ENCODE measurements at places on chromosomes 2 and 18. TPM values are rescaled to one million over a fixed set of nuclear protein-coding genes. Genes with fewer than 3 reads are reported as not detected.

Gene ELOA2
- total RNA-seq = not detected

Gene LHCGR
- not detected for total RNA-seq

Gene PFN4
- 1.8 TPM for total RNA-seq

Gene GRHL1
- total RNA-seq = 1.5 TPM

Gene SPP2
- not detected for total RNA-seq

Gene ITGA4
- 1.4 TPM for total RNA-seq

Gene SPATS2L
- 137 TPM for total RNA-seq

Gene CFAP53
- total RNA-seq = 0.29 TPM

Data from A549 treated with dexamethasone at 1 μM for 4 hours (cell line).